ENCODE measurements at places on chromosomes 16 and 17.
A peak's percentile ranks its signal among the peaks of the same experiment; 100 is the strongest.

- DNase-seq = no peak
These were observed 48.7 kb downstream of the USP22 start for GRCh38 chr17:20993863-20994778.

DNA sequence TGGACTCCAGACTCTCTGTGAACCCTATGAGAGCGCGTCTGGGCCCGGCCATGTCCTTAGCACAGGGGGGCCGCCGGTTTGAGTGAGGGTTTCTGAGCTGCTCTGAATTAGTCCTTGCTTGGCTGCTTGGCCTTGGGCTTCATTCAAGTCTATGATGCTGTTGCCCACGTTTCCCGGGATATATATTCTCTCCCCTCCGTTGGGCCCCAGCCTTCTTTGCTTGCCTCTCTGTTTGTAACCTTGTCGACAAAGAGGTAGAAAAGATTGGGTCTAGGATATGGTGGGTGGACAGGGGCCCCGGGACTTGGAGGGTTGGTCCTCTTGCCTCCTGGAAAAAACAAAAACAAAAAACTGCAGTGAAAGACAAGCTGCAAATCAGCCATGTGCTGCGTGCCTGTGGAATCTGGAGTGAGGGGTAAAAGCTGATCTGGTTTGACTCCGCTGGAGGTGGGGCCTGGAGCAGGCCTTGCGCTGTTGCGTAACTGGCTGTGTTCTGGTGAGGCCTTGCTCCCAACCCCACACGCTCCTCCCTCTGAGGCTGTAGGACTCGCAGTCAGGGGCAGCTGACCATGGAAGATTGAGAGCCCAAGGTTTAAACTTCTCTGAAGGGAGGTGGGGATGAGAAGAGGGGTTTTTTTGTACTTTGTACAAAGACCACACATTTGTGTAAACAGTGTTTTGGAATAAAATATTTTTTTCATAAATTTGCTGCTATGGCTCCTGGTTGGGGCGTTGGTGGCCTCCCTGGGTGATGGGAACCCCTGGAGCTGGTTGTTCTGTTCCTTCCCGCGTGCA is 23.1 kb downstream of the STAT5A start:
- DNase-seq = no peak

DNA sequence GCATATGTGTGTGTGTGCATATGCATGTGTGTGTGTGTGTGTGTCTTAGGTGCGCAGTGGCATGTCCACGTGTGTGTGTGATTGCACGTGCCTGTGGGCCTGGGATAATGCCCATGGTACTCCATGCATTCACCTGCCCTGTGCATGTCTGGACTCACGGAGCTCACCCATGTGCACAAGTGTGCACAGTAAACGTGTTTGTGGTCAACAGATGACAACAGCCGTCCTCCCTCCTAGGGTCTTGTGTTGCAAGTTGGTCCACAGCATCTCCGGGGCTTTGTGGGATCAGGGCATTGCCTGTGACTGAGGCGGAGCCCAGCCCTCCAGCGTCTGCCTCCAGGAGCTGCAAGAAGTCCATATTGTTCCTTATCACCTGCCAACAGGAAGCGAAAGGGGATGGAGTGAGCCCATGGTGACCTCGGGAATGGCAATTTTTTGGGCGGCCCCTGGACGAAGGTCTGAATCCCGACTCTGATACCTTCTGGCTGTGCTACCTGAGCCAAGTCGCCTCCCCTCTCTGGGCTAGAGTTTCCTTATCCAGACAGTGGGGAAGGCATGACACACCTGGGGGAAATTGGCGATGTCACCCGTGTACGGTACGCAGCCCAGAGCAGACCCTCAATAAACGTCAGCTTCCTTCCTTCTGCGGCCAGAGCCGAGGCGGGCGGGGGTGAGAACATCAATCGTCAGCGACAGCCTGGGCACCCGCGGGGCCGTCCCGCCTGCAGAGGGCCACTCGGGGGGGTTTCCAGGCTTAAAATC is 47.6 kb downstream of the IL21R start:
- peak; percentile 71 for DNase-seq

- DNase-seq = no peak
These were observed 358.2 kb downstream of the KIF2B start for GRCh38 chr17:54180950-54181349.

- peak; percentile 73 for DNase-seq
These were observed 14.6 kb upstream of the SBK1 start for GRCh38 chr16:28277537-28278388.

DNA sequence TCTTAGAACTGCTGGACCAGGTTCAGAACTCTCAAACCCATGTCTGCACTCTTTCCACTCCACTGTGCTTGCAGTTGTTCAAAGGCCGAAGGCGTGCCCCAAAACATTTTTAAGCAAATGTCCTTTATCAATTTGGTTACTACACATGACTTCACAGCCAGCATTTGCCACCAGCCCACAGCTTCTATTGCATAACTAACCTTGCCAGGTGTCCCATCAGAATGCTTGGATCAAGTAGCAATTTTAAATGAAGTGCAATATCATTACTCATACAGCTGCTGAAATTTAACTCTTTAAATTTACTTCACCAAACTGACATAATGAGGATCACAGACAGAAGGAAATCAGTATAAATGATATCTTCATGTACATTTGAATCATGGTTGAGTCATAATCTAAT is 29.8 kb upstream of the HS3ST3A1 start:
- no peak for DNase-seq

- no peak for DNase-seq
These were observed 534 bp downstream of the ARL2BP start for GRCh38 chr16:57245472-57246113.

DNA sequence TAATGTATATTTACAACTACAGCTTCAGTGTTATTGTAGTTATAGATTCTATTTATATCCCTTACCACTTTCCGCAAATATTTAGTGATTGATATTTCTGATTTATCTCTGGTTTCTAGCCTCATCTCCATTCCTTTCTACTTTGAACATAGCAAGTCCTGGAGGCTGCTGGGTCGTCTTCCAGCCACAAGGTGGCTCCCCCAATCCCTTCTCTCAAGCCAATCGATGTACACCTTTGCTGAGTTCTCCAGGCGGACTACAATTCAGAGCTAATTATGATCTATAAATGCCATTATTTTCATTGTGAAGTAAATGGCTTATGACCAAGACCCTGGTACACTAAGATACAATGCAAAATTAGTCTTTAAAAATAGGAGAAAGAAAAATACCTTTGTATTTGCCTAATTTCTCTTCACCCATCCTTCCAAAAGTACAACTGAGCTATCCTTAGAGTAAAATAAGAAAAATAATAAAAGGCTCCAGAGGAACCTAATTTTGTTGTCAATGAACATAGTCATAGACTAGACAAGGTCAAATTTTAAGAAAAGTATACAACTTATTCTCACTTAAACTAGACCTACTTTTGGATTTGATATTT is 122.1 kb downstream of the SKAP1 start:
- DNase-seq = peak; percentile 13

- DNase-seq = no peak
These were observed 10.1 kb downstream of the HMOX2 start for GRCh38 chr16:4486126-4486893.

DNA sequence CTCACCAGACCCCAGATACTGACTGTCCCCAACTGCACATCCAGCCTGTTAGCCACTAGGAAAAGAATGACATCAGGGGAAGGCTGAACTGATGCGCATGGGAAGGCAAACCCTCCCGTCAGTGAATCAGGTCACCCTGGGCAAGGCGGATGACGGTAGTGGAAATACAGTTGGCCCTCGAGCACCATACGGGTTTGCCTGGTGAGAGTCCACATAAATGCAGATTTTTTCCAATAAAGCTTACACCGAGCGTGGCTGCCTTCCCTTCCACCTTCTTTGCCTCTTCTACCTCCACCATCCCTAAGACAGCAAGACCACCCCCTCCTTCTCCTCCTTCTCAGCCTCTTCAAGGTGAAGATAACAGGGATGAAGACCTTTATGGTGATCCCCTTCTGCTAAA is 236.1 kb upstream of the TNRC6C start:
- DNase-seq = no peak

GRCh38 chr17:50763716-50764475 is 3.4 kb downstream of the ANKRD40CL start:
- no peak for DNase-seq

DNA sequence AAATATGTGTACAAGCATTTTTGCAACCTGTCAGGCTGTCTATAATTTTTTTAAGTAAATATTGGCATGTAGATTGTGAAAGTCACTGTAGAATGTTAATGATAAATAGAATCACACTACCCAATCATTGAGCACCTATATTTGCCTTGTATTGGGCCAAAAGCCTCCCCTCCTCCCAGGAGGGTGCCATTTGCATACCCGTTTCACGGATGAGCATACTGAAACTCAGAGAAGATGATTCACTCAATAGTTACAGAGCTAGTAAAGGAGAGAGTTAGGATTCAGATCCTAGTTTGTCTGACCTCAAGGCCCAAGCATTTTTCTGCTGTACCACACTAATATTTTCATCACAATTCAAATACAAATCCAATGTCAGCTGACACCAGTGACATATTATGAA is 299.7 kb upstream of the CDH11 start:
- no peak for DNase-seq

GRCh38 chr17:50931144-50931908 is 65.2 kb upstream of the TOB1 start:
- DNase-seq = no peak

DNA sequence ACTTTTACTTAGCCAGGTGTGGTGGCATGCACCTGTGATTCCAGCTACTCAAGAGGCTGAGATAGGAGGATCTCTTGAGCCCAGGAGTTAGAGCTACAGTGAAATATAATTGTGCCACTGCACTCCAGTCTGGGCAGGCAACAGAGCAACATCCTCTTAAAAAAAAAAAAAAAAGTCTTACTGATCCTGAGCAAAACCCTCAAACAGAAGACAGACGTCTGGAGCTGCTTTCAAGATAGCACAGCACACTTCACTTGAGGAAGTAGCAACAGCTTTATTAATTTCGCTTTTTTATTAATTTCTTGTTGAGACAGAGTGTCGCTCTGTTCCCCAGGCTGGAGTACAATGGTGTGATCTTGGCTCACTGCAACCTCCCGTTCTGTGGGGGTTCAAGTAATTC is 10.2 kb upstream of the GGA2 start:
- no peak for DNase-seq
